ENCODE measurements at places on chromosomes 1 and 21.

DNA sequence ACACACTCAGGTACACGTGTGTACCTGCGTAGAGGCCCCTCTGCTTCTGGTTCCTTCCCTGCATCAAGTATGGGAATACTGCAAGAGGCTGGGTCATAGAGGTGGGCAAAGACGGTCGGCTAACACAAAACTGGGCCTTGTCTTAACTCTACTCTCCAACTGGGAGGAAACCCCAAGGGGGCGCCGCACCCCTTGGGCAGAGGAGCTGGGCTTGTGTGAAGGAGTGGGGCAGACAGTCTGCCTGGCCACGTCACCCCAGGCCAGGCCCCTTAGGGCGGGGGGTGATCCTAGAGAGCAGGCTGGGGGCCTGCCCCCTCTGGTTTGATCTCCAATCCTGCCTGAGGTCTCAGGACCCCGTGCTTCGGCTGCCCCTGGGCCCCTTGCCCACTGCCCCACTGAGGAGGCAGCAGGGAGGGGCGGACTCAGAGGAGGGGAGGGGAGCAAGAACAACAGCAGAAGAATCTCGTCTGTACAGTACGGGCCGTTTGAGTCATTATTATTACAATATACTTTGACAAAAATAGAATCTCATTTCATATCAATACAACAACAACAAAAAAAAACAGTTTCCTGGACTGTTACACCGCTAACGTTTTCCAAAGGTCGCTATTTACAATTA is 34.7 kb downstream of the MEF2D start:
- no peak for DNase-seq

DNA sequence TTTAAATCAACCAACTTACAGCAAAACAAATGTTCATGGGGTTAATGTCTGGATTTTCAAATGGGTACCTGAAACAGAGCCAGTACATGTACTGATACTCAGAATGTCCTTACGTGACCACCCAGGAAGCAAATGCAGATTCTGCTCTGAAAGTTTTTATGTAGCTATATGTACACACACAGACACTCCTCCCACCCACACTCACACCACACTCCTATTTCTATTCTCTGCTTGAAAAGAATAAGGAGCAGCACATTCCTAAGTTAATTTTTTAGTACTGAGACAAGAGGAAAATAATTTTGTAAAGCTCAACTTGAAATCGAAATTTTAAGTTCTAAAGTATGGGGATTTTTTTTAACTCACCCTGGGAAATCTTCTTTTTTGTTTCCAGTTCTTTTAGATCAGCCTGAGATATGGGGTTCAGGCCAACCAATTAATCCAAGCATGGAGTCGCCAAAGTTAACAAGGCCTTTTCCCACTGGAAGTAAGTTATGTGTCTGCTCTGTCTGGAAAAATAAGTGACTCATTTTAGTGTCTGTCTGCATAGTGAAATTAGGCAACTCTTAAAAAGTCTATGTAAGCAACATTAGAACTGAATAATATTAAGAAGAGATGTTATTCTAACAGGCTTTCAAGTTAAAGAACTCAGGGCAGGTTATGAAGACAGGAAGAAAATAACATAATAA is 75.5 kb upstream of the DYNLT5 start:
- no peak for DNase-seq

GRCh38 chr1:232553050-232553754 is 76.7 kb downstream of the SIPA1L2 start:
- DNase-seq: no peak

DNA sequence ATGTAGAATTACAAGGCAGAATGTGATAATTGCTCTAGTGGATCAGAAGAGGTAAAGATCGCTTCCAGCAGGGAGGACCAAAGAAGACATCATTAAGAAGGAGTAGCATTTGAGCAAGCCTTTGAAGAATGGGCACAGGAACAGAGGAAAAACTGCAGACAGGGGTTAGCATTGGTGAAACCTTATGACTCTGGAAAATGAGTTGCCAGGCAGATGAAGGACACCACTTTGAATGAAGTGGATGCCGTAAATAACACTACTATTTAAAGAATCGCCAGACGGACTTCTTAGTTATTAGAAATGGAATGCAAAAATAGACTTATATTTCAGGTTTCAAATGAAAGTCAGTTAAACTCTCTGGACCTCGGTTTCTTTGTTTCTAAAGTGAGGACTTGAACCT is 727.7 kb downstream of the USP25 start:
- no peak for DNase-seq

GRCh38 chr1:12600880-12601633 is 17.0 kb downstream of the DHRS3 start:
- DNase-seq: peak; percentile 28

DNA sequence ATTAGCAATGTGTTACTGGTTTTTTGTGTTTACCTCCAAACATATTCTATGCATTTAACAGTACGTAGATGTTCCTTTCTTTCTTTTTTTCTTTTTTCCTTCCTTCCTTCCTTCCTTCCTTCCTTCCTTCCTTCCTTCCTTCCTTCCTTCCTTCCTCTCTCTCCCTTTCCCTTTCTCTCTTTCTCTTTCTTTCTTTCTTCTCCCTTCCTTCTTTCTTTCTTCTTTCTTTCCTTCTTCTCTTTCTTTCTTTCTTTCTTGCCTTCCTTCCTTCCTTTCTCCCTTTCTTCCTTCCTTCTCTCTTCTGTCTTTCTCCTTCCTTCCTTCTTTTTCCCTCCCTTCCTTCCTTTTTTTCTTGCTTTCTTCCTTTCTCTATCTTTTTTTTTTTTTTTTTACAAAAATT is 46.2 kb upstream of the GNG12 start:
- DNase-seq: no peak

DNA sequence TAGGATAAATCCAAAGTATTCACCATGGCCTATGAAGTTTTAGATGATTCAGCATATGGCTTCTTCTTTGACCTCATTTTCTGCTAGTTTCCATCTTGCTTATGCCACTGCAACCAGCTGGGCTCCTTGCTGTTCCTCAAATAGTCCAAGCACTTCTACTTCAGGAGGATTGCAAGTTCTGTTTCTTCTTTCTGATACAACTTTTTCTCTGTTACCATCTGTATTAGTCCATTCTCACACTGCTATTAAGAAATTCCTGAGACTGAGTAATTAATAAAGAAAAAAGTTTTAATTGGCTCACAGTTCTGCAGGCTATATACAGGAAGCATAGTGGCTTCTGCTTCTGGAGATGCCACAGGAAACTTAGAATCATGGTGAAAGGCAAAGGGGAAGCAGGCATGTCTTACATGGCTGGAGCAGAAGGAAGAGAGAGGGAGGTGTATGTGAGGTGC is 20.3 kb downstream of the PTGS2 start:
- no peak for DNase-seq

Measured in stimulated activated CD4-positive, alpha-beta T cell treated with anti-CD3 and anti-CD28 coated beads, Interleukin-15, amount 100 ng/mL, for 1 hour (primary cell).